ENCODE measurements at places on chromosomes 11 and 22.

DNA sequence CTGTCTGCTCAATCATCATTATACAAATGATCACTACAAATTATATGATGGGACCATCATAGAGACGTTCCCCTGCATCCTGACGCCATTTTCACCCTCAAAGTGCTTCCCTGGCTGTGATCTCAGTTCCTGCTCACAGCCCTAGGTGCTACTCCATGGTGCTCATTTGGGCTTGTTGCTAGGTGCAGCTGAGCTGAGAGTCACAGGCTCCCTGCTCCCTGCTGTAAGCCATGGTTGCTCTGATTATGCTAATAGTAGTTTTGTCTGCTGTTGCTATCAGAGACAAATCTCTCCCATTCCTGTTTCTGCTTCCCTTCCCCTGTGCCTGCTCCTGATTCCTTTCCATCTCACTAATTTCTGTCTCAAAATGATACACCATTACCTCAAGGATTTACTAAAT lies 474.3 kb downstream of the METTL15 start:
- DNase-seq = no peak

GRCh38 chr11:44572884-44573283 lies 7.4 kb downstream of the CD82 start:
- DNase-seq = no peak

DNA sequence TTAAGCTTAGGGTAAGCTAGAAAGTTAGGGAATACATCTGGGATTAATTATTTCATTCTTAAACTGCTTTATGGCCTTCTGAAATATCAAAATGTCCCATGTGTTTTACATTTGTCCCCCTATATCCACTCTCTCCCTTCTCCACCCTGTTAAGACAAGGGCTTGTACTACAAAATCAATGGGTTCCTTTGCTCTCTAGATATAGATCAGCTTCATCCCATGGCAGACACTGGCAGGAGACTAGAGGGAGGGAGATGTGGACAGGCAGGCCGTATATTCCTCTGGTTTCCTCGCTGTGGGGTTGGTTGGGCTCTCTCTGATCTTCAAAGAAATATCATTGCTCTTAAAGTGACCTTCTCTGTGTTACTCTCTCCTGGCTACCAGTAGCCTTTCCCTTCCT lies 1281.0 kb downstream of the LRRC4C start:
- no peak for DNase-seq

- no peak for DNase-seq
Observed at GRCh38 chr11:19889531-19889930, 176.9 kb downstream of the NAV2 start.

DNA sequence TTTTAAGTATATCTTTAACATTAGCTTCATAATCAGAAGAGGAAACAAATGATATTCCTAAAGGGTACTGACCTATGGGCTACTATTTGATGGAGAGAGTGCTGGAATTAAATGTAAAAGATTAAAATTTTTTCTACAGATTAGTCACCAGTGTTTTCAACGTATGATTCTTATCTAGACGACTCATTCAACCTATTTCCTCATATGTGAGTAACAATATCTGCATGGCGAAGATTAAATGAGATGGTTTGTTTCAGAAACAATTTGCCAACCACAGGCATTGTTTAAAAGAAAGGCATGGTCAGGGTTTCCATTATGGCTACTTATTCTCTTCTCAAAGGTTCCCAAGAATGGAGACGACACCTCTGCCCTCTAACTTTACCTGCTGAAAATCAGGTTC lies 20.4 kb downstream of the OR56B4 start:
- no peak for DNase-seq

All from femur (tissue), 1 donor.